ENCODE measurements at places on chromosomes 5 and 9.

DNA sequence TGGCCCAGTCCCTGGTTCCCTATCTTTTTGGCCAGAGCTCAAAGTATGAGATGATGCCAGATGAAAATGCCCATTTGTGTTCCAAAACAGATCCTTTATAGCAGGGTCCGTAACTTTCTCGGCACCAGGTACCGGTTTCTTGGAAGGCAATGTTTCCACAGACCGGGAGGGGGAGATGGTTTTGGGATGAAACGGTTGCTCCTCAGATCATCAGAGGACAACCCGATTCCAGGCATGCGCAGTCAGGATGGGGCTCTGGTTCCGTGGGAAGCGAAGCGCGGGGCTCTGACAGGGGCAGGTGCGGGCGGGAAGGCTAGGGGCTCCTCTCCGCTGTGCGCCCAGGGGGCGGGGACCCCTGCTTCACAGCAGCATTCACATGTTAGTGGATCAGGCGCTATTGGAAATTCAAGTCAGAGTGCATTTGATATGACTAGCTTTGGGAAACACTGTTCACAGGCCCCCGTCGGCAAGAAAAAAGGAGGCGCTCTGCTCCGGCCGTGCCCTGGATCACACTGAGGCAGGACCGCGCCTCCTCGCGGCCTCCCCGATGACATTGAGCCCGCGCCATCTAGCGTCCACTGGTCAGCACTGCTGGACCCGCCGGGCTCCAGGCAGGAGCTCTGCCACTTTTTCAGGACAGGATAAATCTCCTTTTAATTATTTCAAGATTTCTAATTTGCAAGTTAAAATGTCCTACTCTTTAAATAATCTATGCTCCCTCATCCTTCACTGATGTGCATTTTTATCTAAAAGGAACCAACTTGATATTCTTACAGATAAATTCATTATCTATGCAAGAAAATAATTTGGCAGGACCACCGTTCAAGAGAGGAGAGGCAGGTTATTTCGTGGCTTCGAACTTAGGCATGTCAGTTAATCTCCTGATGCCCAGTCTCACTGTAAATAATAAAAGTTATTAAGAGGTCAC is 190.0 kb downstream of the FANCC start:
- DNase-seq, result peak; percentile 97

GRCh38 chr5:68460147-68460798 is 244.7 kb downstream of the PIK3R1 start:
- DNase-seq, result no peak

DNA sequence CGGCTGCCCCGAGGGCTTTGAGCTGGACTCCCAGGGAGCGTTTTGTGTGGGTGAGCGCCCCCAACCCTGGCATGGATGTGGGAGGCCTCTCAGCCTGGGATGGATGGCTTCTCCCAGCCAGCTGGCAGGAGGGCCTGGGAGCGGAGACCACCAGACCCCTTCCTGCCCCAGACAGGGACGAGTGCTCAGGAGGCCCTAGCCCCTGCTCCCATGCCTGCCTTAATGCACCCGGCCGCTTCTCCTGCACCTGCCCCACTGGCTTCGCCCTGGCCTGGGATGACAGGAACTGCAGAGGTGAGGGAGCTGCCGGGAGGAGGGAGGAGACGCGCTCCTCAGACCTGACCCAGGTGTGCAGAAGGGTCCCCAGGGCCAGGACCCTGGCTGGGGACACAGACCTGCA is 17.4 kb upstream of the ASS1 start:
- no peak for DNase-seq

- DNase-seq, result peak; percentile 75
Observed at GRCh38 chr9:135329571-135330306, 149.8 kb upstream of the PPP1R26 start.

- no peak for DNase-seq
Observed at GRCh38 chr5:27011274-27011673, 27.1 kb downstream of the CDH9 start.

GRCh38 chr5:170809551-170809950 is 26.0 kb downstream of the GABRP start:
- no peak for DNase-seq

DNA sequence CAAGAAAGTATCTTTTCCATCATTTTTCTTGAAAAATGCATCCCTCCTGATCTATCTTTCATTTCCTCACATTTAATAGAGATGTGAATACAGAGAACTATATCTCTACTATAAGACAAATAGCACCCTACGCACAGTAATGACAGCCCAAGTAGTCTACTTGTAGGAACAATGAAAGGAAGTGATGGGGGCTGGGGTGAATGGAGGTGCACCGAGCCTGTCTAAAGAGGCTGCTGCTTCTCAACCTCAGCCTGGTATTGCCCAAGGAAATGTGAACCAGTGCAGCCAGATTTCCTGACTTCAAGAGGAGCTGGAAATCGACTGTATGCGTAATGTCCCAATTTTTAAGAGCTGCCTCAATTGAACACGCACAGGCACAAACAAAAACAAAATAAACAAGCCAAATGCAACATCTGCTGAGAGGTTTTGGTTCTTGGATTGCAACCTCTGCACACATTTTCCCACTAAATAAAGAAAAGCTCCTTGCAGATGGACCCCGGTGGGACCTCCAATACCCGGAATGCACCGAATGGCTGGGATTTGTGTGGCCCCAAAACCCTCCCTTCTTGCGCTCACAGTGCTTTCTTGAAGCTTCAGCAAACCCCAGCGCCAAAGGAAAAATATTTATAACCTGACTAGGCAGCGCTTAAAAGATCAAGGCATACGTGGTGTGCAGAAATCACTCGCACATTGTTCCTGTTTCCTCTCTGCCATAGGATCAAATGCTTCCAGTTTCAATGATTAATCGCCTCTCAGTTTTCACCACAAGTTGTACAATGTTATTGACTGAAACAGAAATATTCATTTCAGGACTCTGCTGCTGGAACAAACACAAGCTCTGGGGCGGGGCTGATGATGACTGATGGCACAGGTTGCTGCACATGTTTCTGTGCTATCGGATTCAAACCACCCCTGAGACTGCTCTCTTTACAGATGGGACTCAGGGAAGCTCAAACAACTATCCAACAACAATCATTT is 68.3 kb downstream of the KCNIP1 start:
- DNase-seq, result peak; percentile 52

DNA sequence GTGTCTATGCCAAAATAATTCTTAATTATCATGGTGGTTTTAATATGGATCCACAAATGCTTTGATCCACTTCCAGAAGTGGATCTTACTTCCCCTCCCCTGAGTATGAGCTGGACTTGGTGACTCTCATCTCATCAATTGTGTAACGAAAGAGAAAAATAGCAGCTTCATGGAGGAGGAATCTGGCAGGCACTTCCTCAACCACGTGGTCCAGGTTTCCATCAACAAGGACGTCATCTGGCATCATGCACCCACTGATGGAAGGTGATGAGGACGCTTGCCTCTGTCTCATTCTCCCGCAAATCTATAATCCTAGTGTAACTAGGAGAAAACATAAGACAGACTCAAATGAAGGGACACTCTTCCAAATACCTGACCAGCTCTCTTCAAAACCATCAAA is 54.6 kb upstream of the S1PR3 start:
- DNase-seq, result no peak

- DNase-seq, result no peak
Observed at GRCh38 chr5:11180890-11181289, 419.9 kb upstream of the DAP start.

GRCh38 chr5:150146235-150146634 is 9.4 kb downstream of the PDGFRB start:
- DNase-seq, result no peak

DNA sequence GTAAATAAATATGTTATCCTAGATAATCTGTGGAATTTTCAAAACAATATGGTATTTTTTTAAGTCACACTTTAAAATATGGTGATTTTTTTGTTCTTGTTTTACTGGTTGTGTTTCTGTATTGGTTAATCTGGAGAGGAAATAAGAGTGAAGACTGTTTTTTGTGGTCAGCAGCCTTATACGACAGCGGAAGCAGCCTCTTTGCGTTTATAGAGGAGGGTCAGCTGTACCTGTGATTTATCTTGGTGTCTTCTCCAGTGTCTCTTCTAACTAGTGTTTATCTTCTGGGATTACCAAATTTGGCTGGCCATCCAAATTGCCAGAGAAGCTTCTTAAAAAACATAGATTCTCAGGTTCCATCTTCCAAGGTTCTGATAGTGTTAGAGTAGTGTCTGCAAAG is 58.7 kb downstream of the ICE1 start:
- DNase-seq, result no peak

DNA sequence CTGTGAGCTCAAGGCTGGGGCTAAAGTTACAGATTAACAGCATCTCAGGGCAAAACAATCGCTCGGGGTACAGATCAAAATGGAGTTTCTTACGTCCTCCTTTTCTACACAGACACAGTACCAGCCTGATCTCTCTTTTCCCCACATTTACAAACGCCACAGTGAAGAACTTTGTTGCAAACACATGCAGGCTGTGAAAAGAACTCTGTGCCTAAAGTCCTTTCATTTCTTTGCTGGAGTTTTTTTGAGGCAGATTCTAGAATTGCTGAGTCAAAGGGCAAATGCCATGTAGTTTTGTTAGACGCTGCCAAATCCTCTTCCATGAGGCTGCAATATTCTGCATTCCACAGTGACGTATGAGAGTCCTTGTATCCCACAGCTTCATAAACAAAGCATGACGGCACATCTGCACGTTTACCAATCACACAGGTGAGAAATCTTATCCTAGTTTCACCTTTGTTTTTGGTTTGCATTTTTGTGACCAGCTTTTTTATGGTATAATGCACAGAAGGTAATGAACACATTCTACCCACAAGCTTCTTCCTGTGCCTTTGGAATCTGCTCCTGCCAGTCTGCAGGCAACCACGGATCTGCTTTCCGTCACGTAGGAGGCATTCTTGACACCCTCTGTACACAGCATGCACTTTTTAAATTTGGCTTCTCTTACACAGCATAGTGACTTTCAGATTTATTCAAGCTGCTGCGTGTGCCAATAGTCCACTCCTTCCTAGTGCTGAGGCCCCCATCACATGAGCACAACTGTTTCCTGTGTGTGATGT is 44.6 kb upstream of the LPCAT1 start:
- no peak for DNase-seq

GRCh38 chr5:158289967-158290366 is 431.0 kb upstream of the CLINT1 start:
- no peak for DNase-seq

- no peak for DNase-seq
Observed at GRCh38 chr5:38187532-38187931, 70.8 kb upstream of the EGFLAM start.

DNA sequence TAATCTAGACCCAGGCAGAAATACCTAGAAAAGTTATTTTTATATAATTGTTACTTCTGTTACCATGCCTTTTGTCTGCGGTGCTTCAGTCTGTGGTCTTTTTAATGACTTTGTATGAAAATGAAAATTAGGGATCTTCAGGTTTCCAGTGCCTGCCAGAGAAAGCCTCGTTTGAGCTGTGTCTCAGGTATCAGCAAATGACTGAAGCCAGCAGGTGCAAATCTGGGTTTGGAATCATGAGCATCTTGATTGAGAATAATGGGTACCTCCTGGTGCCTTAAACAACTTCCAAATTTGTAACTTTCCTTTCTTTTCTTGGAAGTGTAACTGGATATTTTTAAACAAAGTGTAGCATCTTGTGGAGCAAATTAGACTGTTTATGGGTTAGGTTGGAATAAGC is 4.3 kb downstream of the ZBTB34 start:
- no peak for DNase-seq

GRCh38 chr5:159189310-159189709 is 20.0 kb downstream of the RNF145 start:
- DNase-seq, result no peak

DNA sequence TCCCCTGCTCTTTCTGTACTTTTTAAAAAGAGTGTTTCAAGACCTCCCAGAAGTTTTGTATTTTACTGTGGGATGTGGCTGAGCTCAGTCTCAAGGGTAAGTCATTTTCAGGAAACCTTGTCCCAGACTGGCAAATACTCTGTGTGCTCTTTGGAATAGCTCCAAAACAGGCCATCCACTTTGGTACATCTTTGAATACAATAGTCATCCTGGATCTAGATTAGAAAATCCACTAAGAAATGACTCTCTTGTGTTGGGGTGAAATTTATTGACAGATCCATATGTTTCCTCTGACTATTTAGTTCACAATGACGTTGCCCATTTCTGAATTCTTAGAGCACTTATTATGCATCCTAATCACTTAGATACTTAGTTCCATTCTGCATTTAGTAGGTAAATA is 95.2 kb downstream of the PLCXD3 start:
- no peak for DNase-seq

- no peak for DNase-seq
Observed at GRCh38 chr9:21244836-21245235, 5.0 kb upstream of the IFNA14 start.

- DNase-seq, result no peak
Observed at GRCh38 chr5:128015978-128016377, 67.6 kb upstream of the SLC12A2 start.

DNA sequence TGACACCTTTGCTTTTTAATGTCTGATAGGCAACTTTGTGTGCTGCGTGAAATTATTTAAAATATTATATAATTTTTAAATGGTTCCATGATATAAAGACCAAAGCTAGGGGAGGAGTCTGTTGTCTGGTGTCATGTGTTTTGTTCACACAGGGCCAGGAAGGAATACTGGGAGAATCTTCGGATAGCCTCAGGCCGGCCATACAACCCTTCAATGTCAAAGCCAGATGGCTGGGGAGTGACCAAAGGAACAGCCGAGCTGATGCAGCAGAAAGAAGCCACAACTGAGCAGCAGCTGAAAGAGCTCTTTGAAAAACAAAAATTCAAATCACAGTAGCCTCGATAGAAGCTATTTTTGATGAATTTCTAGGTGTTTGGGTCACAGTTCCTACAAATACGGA is 19.2 kb downstream of the BHMT start:
- DNase-seq, result no peak

DNA sequence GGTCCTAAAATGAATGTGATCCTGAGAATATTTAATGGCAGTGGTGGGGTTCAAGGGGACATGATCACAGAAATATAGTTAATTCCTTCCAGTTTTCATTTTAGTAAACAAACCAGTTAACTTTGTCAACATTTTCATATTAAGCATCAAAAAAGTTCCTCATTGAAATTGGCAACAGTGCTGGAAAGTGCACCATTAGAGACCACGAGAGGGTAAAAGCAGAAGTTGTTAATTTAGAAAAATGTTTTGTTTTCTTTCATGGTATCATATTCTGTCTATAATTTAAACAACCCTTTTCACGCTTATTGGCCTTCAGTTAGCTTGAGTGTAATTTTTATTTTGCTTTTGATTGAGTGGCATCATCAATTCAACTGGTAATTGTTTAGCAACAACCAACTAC is 11.9 kb downstream of the GIN1 start:
- no peak for DNase-seq
